ENCODE measurements at places on chromosomes 7 and 10. TPM values are rescaled to one million over a fixed set of nuclear protein-coding genes. Genes with fewer than 3 reads are reported as not detected.

Gene MARVELD1
- 8.9 TPM for total RNA-seq

Gene SLC18A3
- not detected for total RNA-seq

Gene TMEM178B
- total RNA-seq = 31.7 TPM

Gene GPER1
- total RNA-seq = 3.6 TPM

Gene PLPP4
- total RNA-seq = not detected

Gene LRIT1
- total RNA-seq = not detected

Gene PNLIPRP2
- not detected for total RNA-seq

Gene SCIN
- total RNA-seq = 0.08 TPM

Gene TMEM229A
- not detected for total RNA-seq

Gene WASHC2C
- 30.2 TPM for total RNA-seq

Gene ACSM6
- total RNA-seq = not detected

Gene SPDYE8
- total RNA-seq = not detected

Gene CRTAC1
- 1.5 TPM for total RNA-seq

Gene AKR1C2
- total RNA-seq = 29.7 TPM

Gene IFIT5
- total RNA-seq = 8.2 TPM

Gene MEPCE
- 24.9 TPM for total RNA-seq

Gene IFIT3
- total RNA-seq = 7.0 TPM

Gene OR13A1
- total RNA-seq = not detected

Gene C7orf57
- total RNA-seq = not detected

Gene LIPF
- total RNA-seq = not detected

Gene KEL
- 0.62 TPM for total RNA-seq

Gene ITGA8
- total RNA-seq = 1.7 TPM

Gene SPDYE2B
- total RNA-seq = not detected

Gene HSPA12A
- 20.8 TPM for total RNA-seq

Gene FAM25G
- total RNA-seq = not detected

Gene AHR
- total RNA-seq = 29.6 TPM

Gene HTR5A
- total RNA-seq = not detected

Gene SHLD2
- total RNA-seq = 13.5 TPM

Gene TMEM225B
- not detected for total RNA-seq

Gene SH2D4B
- not detected for total RNA-seq

Gene NYAP1
- total RNA-seq = 0.54 TPM

Gene LDB3
- 1,478 TPM for total RNA-seq

Gene HPS6
- 11.0 TPM for total RNA-seq

Gene ABCC2
- total RNA-seq = 0.05 TPM

Gene HOXA3
- not detected for total RNA-seq

Gene CNPY1
- not detected for total RNA-seq

Gene CDCA7L
- 59.1 TPM for total RNA-seq

Gene ZNF239
- total RNA-seq = 2.5 TPM

Gene SFXN3
- 14.1 TPM for total RNA-seq

Gene GAD2
- total RNA-seq = not detected

Gene FOXP2
- total RNA-seq = 2.4 TPM

Gene CABCOCO1
- total RNA-seq = not detected

Gene PIP
- total RNA-seq = not detected

Gene KIAA1217
- total RNA-seq = 45.0 TPM

Gene ANKRD30A
- total RNA-seq = not detected

Gene TNS3
- 44.8 TPM for total RNA-seq

Gene GNGT1
- total RNA-seq = not detected

Gene PNLIPRP1
- not detected for total RNA-seq

Gene SPACDR
- 0.35 TPM for total RNA-seq

Gene IGFBP3
- total RNA-seq = 45.4 TPM

Gene OR6V1
- total RNA-seq = not detected

Gene NCF1
- 4.2 TPM for total RNA-seq

Gene MAT1A
- 0.19 TPM for total RNA-seq

Gene GIMAP6
- 33.5 TPM for total RNA-seq

Gene WDFY4
- 2.5 TPM for total RNA-seq

Gene PRRT4
- 2.7 TPM for total RNA-seq

Gene AGAP5
- 2.6 TPM for total RNA-seq

Gene DUSP5
- total RNA-seq = 6.2 TPM

Gene ANKRD2
- total RNA-seq = 418 TPM

Measured in Right ventricle myocardium inferior (tissue), 1 donor.